ENCODE measurements at places on chromosomes 12 and 14.

GRCh38 chr14:68633131-68633991 lies 159.5 kb downstream of the ZFP36L1 start:
- DNase-seq = peak; percentile 57

DNA sequence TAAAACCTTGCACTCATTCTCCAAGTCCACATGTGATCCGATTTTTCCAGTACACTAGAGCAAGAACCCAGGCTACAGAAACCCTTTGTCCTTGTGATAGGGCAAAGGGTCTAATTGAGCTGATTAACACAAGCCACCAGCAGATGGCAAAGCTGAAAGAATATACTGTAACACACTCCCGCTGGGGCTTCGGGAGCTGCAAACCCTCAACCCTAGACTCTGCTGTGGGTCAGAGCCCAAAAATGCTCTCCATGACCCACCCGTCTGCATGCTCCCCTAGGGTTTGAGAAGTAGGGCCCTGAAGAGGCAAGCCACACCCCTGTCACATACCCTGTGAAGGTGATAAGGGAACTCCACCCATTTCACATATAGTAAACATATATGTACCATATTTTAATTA lies 33.6 kb upstream of the PCNX1 start:
- no peak for DNase-seq

DNA sequence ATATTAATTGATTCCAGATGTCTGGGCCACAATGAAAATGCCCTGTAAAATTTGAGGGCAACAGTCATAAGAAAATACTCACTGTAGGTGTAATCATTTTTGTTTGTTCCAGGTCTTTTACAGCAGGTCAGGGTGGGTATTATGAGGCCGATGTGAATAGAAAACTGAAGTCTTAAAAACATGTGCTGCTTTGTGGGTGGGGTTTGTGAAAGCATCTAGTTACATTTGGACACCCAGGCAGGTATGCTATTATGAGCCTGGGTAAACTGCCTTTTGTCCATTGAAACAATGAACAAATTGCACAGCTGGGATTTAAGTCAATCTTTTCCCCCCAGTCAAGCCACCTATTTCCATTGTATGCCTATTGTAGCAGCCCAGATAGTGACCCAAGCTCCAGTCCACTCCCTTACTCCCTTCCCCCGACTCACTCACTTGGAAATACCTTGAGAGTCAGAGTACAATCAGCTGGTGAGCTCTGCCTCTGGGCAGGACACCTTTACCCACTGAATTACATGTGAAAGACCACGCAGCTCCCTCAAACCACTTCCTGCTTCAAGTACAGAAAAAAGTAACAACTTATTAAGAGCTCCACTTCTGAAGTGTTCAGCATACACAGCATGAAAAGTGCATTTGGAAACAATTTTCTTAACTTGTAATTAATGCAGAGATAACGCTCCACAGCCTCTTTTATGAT lies 1.8 kb downstream of the IGF1 start:
- peak; percentile 41 for DNase-seq

- no peak for DNase-seq
These were observed 21.7 kb downstream of the NT5DC3 start for GRCh38 chr12:103819312-103819711.

DNA sequence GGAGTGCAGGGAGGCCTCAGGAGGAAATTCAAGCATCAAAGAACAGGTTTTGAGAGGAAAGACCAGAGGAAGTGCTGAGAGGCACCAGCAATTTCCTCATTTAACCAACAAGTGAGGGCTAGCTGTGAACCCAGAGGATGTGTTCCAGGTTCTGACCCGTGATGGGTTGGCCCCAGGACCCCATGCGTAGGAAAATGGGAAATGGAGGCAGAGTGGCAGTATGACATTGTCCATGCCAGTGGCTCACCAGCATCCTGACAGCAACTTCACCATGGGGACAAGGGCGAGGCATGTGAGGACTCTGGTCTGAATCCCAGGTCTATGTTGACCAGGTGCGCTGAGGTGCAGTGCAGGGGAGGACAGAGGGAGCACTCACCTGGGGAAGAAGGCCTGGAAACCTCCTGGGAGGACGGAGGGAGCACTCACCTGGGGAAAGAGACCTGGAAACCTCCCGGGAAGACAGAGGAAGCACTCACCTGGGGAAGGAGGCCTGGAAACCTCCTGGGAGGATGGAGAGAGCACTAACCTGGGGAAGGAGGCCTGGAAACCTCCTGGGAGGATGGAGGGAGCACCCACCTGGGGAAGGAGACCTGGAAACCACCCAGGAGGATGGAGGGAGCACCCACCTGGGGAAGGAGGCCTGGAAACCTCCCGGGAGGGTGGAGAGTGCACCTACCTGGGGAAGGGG lies 6.7 kb upstream of the CACNA2D4 start:
- DNase-seq = no peak

- peak; percentile 94 for DNase-seq
These were observed at the start of gene MMP14 for GRCh38 chr14:22836301-22837113. Gene MMP14, plus strand, starts transcription at chr14:22836585. Its CDS starts 233 bp downstream, at chr14:22836818.

DNA sequence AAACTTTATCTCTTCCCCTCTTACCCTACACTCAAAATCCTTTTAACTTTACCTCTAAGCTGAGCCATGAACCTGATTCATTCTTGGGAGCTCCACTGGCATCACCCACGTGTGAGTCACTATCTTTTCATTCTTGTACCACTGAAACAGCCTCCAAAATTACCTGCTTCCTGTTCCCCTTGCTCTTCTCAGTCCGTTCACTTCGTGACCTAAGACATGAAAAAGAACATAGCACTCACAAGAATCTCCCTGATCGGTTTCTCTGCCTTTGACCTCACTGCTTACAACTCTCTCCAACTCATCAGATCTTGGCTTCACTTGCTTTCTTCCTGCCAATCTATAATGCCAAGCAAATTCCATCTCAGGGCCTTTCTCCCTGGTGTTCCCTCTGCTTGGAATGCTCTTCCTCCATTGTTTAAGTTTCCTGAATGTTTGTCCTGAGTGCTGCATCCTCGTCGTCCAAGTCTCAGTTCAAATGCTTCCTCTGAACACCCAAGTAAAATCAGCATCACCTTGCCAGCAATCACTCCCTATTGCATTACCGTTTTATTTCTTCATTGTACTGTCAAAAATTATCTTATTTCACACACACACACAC lies 9.2 kb downstream of the GLIPR1 start:
- peak; percentile 75 for DNase-seq

GRCh38 chr12:30573145-30573544 lies 122.5 kb downstream of the IPO8 start:
- DNase-seq = no peak

GRCh38 chr14:28766469-28766955 lies at the start of gene FOXG1:
Gene FOXG1, plus strand, starts transcription at chr14:28766787. Its CDS starts 493 bp downstream, at chr14:28767280.
- DNase-seq = peak; percentile 51

DNA sequence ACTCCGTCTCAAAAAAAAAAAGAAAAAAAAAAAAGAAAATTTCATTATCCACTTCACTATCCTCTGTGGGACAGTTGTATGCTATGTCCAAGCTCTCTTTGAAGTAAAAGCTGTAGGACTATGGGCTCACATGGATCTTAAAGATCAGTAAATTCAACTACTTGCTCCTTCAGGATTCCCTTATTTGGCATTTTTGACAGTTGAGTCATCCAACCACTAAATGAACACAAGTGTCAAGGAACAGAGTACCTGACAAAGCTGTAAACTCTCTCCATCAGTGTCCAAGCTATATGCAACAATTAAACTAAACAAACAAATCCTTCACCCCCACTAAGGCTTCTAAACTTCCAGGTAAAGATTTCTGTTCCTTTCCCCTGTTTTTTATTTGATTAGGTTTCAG lies 177.0 kb downstream of the CEP128 start:
- peak; percentile 12 for DNase-seq

DNA sequence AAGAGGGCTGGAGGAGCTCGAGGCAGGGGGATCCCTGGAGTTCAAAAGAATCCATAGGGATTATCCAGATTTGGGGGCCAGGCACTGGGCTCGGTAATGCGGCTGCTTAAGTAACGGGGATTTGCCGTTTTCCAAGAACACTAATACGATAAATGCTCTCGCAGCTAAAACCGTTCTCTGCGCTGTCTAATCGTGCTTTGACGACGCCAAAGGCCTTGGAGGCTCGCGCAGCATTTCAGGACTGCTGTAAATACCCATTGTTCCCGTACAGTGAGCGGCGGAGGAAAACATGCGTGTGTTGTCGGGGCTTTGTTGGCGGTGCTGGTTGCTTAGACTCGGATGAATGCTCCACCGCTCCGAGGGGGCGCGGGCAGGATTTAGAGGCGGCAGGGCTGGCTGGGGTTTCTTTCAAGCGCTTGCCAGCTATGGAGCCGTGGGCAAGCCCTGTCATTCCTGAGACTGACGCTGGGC lies 26.2 kb downstream of the DIO3 start:
- DNase-seq = no peak

DNA sequence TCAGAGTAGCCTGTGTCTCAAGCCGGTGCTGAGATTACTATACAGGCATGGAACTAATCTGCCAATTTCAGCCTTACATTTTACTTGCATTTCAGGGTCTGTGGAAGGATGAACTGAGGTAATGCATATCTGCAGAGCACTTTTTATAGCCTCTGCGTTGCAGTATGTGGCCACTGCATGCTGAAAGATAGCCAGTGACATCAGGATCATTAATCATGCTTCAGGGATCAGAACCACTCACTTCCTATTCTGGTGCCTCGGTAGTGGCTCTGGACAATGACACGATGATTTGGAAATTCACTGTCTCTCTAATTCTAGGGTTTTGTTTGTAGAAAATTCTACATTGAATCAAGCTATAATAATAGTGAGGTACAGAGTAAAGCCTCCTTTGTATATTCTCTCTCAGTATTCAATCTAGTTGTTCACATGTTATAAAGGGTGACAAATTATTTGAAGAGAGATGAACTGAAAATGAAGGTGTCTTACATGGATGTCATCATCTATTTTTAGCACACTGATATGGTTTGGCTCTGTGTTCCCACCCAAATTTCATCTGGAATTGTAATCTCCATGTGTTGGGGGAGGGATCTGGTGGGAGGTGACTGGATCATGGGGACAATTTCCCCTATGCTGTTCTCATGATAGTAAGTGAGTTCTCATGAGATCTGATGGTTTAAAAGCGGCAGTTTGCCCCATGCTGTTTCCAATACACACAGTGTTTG lies 554.3 kb upstream of the MIS18BP1 start:
- DNase-seq = no peak

DNA sequence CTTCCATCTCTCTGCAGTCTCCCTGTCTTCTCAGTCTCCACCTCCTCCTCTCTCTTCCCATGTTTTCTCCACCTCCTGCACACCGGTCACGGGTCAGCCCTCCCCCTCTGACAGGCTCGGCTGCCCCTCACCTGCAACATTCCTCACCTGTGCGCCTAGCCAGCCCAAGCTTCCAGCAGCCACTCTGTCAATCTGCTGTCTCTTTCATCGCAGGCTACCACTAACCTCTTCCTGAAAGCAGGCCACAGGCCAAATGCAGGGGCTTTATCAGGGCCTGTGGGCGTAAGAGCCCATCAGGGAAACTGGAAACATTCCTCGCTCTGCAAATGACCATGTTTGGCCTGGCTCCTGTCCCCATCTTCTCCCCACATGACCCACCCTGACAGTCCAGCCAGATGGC lies 34.5 kb downstream of the CMKLR1 start:
- no peak for DNase-seq

- DNase-seq = no peak
These were observed 1.6 kb upstream of the DGKA start for GRCh38 chr12:55929306-55929791.

DNA sequence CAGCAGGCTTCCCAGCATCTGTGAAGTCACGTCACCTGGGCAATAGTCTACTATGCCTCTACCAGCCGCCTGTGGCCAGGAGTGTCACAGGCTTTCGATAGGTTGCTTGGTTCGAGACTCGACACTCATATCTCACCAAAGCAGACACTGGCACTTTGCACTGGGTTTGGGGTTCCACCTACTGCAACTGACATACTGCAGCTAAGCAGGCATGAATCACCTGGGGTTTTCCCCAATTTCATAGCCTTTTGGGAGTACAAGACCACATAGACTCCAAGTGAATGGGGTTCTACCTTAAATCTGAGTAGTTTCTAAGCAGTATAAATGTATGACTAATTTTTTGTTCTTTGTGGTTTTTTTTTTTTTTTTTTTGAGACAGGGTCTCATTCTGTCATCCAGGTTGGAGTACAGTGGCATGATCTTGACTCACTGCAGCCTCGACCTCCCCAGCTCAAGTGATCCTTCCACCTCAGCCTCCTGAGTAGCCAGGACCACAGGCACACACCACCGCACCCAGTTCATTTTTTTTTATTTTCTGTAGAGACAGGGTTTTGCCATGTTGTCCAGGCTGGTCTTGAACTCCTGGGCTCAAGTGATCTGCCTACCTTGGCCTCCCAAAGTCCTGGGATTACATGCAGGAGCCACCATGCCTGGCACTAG lies 32.1 kb downstream of the DMAC2L start:
- peak; percentile 59 for DNase-seq

GRCh38 chr12:6858799-6859198 lies 6.8 kb downstream of the USP5 start:
- no peak for DNase-seq

- DNase-seq = peak; percentile 77
These were observed 1.3 kb downstream of the BAZ2A start for GRCh38 chr12:56628671-56629458.

GRCh38 chr12:11807458-11807857 lies 158.0 kb downstream of the ETV6 start:
- no peak for DNase-seq

DNA sequence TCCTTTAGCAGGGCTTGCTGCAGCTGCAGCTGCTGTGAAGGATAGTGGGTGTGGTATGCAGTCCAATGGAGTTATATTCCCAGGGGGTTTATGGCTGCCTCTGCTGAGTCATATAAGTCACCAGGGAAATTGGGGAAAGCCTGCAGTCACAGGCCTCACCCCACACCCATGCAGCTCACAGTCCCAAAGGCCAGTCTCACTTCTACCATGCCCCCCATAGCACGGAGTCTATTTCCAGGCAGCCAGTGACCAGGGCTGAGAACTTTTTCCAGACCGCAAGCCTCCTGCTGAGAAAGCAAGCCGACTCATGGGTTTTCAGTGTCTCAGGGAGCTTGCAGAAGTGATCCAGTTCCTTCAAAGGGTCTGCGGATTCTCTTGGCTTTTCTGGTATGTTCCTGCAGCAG lies 322.4 kb upstream of the CLEC14A start:
- DNase-seq = peak; percentile 1

GRCh38 chr14:64467566-64467965 lies 2.3 kb downstream of the AKAP5 start:
- DNase-seq = no peak

GRCh38 chr14:50094056-50094755 lies 22.2 kb downstream of the VCPKMT start:
- DNase-seq = no peak

DNA sequence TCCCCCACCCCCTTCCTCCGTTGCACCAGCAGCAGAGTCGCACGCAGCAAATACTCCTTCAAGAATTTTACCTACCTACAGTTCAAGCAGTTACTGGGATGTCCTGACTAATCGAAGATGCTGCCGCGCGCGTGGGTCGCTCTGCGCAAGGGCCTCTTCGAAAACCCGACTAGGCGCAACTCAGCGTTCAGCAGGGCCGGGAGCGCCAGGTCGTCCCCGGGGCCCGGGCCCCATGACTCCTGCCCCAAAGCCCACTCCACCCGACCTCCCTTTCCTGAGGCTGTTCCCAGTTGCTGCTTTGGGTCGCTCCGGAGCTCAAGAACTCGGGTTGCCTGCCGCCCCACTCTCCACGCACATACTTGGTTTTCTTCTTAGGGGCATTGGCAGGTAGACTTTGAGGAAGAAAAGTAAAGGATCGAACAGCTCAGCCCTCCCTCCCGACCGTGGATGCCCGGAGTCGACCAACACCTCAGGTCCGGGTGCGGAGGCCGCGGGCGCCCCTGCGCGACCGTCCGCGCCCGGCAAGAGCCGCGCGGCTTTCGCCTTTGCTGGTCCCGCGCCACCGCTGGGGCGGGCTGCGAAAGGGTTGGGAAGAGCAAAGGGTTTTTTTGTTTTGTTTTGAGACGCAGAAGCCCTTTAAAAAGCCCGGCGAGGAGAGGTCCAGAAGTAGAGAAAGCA lies 1.9 kb downstream of the BMP4 start:
- DNase-seq = peak; percentile 41
